ENCODE measurements at places on chromosomes 11 and 22. TPM values are rescaled to one million over a fixed set of nuclear protein-coding genes. Genes with fewer than 3 reads are reported as not detected.

The DNAJB7 gene
- not detected for total RNA-seq

The SLN gene
- total RNA-seq, result 64.0 TPM

- DNase-seq, result no peak
Measured at GRCh38 chr22:46626911-46627805, 7.0 kb downstream of the GRAMD4 start.

DNA sequence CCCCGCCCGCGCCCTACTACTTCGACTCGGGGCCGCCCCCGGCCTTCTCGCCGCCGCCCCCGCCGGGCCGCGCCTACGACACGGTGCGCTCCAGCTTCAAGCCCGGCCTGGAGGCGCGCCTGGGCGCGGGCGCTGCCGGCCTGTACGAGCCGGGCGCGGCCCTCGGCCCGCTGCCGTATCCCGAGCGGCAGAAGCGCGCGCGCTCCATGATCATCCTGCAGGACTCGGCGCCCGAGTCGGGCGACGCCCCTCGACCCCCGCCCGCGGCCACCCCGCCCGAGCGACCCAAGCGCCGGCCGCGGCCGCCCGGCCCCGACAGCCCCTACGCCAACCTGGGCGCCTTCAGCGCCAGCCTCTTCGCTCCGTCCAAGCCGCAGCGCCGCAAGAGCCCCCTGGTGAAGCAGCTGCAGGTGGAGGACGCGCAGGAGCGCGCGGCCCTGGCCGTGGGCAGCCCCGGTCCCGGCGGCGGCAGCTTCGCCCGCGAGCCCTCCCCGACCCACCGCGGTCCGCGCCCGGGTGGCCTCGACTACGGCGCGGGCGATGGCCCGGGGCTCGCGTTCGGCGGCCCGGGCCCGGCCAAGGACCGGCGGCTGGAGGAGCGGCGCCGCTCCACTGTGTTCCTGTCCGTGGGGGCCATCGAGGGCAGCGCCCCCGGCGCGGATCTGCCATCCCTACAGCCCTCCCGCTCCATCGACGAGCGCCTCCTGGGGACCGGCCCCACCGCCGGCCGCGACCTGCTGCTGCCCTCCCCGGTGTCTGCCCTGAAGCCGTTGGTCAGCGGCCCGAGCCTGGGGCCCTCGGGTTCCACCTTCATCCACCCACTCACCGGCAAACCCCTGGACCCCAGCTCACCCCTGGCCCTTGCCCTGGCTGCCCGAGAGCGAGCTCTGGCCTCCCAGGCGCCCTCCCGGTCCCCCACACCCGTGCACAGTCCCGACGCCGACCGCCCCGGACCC lies 17.4 kb upstream of the ACR start:
- no peak for DNase-seq

The SCO2 gene
- not detected for total RNA-seq

The MIAT gene
- 0.66 TPM for total RNA-seq

GRCh38 chr11:9861860-9862725 lies 198.2 kb downstream of the SWAP70 start:
- DNase-seq, result no peak

DNA sequence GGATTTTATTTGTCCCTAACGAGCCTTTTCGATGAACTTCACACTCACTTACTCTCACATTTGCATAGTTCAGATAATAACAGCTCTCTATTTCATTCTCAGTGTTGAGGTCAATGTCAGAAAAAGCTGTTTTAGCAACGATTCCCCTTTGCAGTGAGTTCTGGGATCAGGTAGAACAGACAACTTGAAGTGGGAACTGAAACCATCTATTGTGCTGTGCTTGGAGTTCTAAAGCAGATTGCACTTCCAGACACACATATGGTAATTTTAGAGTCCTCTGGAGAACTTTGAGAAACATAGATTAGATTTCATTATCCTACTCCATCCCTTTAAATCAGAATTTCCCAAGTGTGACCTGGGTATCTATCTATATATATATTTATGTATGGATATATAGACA lies 124.6 kb upstream of the BLID start:
- DNase-seq, result no peak

The TMEM191C gene
- total RNA-seq, result 1.5 TPM

DNA sequence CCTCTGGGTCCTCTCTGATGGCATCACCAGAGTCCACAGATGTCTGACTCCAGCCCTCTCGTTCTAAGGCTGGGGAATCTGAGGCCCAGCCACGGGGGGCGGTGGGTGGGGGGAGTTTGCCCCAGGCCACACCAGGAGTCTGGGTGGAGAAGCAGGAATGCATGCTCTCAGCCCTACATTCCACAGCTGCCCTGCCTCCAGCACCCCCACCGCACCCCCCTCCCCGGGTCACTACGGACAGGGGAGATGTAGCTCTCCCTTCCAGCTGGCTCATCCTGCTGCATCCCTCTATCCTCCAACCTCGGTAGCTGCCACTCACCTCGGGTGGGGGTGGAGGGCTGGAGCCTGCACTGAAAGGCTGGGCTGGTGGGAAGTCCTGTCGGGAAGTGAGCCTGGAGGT lies 2.3 kb upstream of the PVALB start:
- no peak for DNase-seq

DNA sequence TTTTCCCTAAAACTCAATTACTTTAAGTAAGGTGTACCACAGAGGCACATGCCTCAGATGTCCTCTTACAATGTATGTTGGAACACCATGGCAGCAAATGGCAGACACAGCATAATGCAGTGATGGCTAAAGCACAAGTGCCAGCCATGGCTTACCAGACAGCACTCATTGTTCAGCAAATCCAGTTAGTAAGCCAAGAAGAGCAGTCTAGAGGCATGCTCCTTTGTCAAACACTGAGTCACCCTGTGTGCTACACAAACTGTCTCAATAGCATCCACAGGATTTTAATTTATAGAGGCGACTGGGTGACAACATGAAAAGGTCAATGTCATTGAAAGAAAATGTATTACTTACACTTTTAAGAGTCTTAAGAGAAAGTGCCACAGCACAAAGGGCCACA lies 140.6 kb downstream of the KCNA4 start:
- no peak for DNase-seq

DNA sequence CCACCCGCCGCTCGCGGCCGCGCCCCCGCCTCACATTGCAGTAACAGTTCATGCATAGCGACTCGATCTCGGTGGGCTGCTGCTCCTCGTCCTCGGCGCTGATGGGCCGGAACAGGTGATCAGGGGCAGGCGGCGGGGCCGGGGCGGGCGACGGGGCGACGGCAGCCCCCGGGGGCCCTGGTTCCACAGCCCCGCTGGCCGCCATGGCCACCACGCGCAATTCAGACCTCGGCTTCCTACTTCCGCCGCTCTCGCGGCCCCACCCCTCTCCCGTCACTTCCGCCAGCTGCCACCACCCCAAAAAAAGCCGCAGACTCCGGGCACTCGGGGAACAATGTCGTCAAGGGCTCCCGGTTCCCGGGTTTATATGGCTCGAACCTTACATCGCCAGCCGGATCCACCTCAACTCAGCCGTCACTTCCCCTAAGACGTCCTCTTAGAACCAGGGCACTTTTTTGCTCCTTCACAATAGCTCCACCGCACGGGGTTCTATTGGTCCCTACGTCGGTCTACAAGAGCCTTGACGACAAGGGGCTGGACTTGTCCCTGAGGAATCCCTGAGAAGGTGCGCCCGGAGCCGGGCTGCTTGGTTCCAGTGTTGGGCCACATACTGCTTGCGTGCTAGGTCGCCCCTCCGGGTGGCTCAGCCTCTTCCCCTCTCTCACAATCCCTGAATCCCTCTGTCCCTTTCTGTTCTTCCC lies at the start of gene ZPR1:
ZPR1 (minus strand) TSS at position 238 of the 701 bp plus-strand sequence; CDS start at position 205, 33 bp downstream.
- DNase-seq, result peak; percentile 88

The SPTBN2 gene
- 0.77 TPM for total RNA-seq

The MS4A3 gene
- not detected for total RNA-seq

DNA sequence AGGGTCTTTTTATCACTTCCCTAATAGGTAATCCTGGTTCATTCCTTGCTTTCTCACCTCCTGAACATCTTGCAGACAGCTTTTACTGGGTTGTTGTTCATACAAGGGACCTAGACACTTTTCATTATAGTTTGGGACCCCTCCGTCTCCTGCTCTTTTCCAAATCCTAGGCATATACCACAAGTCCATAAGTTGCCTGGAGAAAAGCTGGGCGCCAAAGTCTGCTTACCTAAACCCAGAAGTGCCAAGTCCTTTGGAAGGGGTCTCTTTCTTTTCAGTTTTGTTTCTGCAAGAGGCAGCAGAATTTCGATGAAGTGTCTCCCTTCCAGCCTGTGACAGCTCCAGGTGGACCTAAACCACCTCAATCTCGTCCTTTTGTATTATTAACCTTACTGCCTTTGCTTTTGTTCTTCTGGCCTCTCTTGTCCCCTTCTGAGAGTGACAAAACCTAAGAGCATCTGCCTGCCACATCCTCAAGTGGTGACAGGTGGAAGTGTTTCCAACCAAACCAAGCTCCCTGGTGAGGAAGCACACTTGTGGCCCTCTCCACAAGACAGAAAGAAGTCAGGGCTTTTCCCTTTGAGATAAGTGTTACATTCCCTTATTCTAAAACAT lies 19.5 kb upstream of the P2RY6 start:
- DNase-seq, result no peak

The MGAT3 gene
- 3.2 TPM for total RNA-seq

DNA sequence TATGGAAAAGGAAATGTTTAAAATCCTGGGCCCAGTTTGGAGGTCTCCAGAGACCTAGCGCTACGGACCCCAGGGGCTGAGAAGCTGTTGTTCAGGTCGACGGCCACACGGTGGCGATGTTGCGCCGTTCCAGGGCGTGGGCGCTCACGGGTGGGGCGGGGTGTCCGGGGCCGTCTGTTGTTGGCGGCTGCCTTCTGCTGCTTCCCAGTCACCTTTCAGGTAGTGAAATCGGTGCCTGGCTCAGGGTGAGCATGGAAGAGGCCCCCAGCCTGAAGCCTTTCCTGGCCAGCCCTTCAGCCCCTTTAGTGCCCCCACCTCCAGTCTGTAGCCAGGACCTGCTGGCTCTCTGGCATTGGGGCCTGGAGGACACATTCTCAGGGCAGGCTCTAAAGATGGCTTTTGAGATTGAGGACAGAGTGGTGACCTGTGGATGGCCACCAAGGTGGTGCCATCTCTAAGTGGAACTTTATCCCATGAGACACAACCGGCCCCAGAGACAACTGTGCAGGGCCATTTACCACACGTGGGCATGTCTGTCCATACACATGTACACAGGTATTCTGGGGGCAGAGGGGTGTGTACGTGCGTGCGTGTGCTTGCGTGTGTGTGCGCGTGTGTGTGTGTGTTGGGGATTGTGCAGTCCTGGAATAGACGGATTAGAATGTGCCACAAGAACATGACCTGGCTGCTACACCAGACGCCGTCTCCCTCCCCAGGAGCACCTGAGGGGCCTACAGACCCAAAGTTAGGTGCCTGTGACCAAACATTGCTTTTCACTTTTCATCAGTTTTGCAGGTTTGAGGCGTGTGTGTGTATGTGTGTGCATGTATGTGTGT lies 53.8 kb downstream of the ST14 start:
- peak; percentile 60 for DNase-seq

GRCh38 chr11:31800398-31801265 lies 10.5 kb downstream of the PAX6 start:
- DNase-seq, result no peak

The CCDC116 gene
- 0.11 TPM for total RNA-seq

Data from left ventricle myocardium inferior (tissue), 1 donor.